HS-5 (cell line): ENCODE measurements at places on chromosomes 4 and X.

DNA sequence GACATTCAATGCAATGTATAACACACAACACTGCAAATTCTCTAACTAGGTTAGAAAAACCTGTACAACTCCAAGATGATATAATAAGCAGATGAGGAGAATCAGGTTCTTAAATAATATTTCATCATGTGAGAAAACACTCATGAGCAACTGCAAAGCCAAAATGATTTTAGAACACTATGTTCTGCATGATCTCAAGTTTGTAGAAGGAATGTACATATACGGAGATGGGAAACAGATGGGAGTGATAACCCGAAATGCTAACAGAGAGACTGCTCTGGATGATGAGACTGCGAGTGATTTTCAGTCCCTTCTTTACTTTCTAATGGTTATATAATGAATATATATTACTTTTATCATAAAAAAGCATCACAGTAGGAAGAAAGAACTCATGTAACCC is 80.9 kb downstream of the PCYT1B start:
- DNase-seq, result no peak

DNA sequence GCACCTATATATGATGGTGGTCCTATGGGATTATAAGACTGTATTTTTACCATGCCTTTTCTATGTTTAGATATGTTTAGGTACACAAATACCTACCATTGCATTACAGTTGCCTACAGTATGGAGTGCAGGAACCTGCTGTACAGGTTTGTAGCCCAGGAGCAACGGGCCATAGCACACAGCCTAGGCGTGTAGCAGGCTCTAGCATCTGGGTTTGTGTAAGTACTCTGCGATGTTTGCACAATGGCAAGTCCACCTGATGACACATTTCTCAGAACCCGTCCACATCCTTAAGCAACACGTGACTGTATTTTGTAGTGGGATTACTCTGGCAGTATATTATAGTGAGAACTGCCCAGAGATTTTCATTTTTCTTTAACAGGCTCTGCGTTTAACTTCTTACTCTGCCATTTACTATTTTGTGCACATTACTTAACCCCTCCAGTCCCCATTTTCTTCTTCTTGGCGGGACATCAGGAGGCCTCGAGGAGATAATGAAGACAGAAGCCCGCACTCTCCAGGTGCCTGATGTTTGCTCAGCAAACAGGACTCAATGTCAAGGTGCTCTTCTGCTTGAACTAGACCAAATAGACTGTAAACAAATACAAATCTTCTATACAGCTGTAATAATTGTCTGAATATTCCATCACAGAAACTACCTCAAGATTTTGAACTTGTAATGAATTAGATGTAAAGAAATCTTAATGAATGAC is 102.0 kb upstream of the PDLIM3 start:
- no peak for DNase-seq

DNA sequence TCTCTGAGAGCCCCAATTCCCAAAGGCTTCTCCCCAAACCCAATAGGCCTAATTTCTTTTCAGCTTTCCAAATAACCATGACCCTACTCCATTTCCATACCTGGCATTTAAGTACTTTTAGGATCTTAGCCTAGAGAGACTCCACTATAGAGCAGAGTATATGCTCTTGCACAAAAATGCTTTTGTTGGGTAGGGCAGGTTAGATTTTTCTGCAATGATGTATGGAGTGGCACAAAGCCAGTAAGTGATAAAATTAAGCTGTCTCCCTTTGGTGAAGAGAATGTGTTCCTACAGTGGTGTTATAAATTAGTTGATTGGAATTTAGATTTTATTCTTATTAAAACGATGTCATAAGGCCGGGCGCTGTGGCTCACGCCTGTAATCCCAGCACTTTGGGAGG is 124.9 kb downstream of the INPP4B start:
- DNase-seq, result no peak

- peak; percentile 11 for DNase-seq
Measured at GRCh38 chrX:22192419-22193060, 80.2 kb upstream of the CBLL2 start.

GRCh38 chrX:11321986-11322385 is 28.8 kb downstream of the AMELX start:
- no peak for DNase-seq

- no peak for DNase-seq
Measured at GRCh38 chr4:95059663-95060062, 301.9 kb downstream of the BMPR1B start.
